ENCODE measurements at places on chromosomes 1 and 21. TPM values are rescaled to one million over a fixed set of nuclear protein-coding genes. Genes with fewer than 3 reads are reported as not detected.

PCAT6 gene
- 6.0 TPM for total RNA-seq

ZNF683 gene
- not detected for total RNA-seq

NKAIN1 gene
- not detected for total RNA-seq

CA6 gene
- total RNA-seq, result not detected

AK4 gene
- total RNA-seq, result 21.5 TPM

OR2T29 gene
- not detected for total RNA-seq

CFAP298 gene
- total RNA-seq, result 37.6 TPM

MYOCOS gene
- not detected for total RNA-seq

IGSF3 gene
- total RNA-seq, result 2.8 TPM

KLHL12 gene
- total RNA-seq, result 20.4 TPM

IVNS1ABP gene
- 45.9 TPM for total RNA-seq

DYNLT5 gene
- 15.9 TPM for total RNA-seq

CRYAA gene
- total RNA-seq, result not detected

EYA3 gene
- 15.5 TPM for total RNA-seq

RIMKLA gene
- not detected for total RNA-seq

TPM3 gene
- 712 TPM for total RNA-seq

SASS6 gene
- total RNA-seq, result 1.9 TPM

TGFBR3 gene
- 8.2 TPM for total RNA-seq

ACOT11 gene
- total RNA-seq, result 0.93 TPM

TFB2M gene
- total RNA-seq, result 17.7 TPM

SH3D21 gene
- 4.0 TPM for total RNA-seq

DRAM2 gene
- 42.0 TPM for total RNA-seq

MCOLN2 gene
- total RNA-seq, result not detected

CCDC185 gene
- total RNA-seq, result not detected

NT5C1A gene
- not detected for total RNA-seq

AVPR1B gene
- total RNA-seq, result not detected

ICOSLG gene
- total RNA-seq, result 26.4 TPM

PER3 gene
- 4.8 TPM for total RNA-seq

FNBP1L gene
- 62.7 TPM for total RNA-seq

TTC34 gene
- 0.10 TPM for total RNA-seq

MSTO1 gene
- 15.9 TPM for total RNA-seq

KCND3 gene
- total RNA-seq, result not detected

MTHFR gene
- total RNA-seq, result 27.4 TPM

WNT9A gene
- total RNA-seq, result 3.7 TPM

PROK1 gene
- not detected for total RNA-seq

LCE1C gene
- total RNA-seq, result not detected

HENMT1 gene
- 3.0 TPM for total RNA-seq

HLX gene
- 30.4 TPM for total RNA-seq

UBL4B gene
- not detected for total RNA-seq

RIMS3 gene
- under 0.01 TPM for total RNA-seq

ACBD3 gene
- 37.4 TPM for total RNA-seq

LIPI gene
- not detected for total RNA-seq

NDC1 gene
- 10.7 TPM for total RNA-seq

FCAMR gene
- not detected for total RNA-seq

AUNIP gene
- total RNA-seq, result 1.6 TPM

CHIT1 gene
- total RNA-seq, result not detected

CYP4X1 gene
- total RNA-seq, result not detected

ADAMTS5 gene
- total RNA-seq, result 2.3 TPM

ATP1A4 gene
- total RNA-seq, result not detected

Data from glomerular endothelial cell (primary cell).